ENCODE measurements at places on chromosomes 7 and 10.

GRCh38 chr10:14742815-14743214, 31.9 kb downstream of the FAM107B start:
- no peak for DNase-seq

DNA sequence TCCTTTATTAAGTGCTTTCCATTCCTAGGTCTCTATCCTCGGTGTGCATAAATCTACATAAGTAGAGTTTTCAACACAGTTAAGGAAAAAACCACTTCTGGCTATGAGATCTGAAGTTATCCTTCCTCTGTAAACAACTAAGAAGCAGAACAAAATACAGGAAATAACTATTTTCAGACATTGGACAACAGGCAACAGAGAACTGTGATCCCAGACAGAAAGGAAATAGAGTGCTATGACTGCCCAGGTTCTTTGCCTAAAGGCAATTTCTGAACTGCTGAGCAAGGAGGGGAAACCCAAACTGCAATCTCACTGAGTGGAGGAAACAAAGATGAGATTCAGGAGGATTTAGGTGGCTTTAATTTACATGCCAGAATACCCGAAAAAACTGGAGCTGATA, 285.4 kb downstream of the SNX13 start:
- DNase-seq, result no peak

- DNase-seq, result no peak
Observed at GRCh38 chr7:22386865-22387264, 29.9 kb upstream of the RAPGEF5 start.

- no peak for DNase-seq
Observed at GRCh38 chr7:21103426-21104123, 316.9 kb upstream of the SP8 start.

GRCh38 chr7:32564542-32564941, 69.3 kb downstream of the AVL9 start:
- no peak for DNase-seq

DNA sequence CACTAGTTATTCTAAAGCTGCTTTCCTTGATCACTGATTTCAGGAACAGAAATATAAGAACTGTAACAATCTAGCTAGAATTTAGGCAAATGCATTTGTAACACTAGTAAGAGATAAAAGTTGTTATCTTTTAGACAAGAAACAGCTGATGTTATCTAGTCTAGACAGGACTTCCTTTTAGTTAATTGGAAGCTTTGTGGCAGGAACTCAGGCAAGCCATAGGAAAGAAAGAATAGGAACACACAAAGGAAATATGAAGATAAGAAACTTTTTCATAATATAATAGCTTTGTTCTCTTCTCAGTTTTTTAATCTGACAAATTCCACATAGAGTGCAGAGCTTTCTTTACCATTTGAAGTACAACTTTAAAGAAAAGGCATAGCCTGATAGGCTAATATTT, 59.0 kb upstream of the AGR3 start:
- DNase-seq, result no peak

DNA sequence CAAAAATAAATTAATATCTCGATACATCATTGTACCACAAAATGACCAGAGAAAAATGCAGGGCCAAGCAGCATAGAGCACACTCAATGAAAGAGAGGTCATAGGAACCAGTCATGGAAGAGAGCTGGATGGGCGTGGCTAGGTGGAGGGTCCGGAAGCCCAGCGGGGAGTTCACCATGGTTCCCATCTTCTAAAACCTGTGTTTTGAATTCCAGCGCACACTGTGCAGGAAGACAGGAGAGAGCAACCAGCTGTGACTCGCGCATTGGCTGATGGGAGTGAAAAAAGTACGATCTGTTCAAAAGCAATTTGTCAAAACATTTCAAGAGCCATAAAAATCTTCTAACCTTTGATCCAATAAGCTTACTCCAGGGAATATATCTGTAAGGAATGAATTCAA, 125.2 kb upstream of the NANOS1 start:
- no peak for DNase-seq

DNA sequence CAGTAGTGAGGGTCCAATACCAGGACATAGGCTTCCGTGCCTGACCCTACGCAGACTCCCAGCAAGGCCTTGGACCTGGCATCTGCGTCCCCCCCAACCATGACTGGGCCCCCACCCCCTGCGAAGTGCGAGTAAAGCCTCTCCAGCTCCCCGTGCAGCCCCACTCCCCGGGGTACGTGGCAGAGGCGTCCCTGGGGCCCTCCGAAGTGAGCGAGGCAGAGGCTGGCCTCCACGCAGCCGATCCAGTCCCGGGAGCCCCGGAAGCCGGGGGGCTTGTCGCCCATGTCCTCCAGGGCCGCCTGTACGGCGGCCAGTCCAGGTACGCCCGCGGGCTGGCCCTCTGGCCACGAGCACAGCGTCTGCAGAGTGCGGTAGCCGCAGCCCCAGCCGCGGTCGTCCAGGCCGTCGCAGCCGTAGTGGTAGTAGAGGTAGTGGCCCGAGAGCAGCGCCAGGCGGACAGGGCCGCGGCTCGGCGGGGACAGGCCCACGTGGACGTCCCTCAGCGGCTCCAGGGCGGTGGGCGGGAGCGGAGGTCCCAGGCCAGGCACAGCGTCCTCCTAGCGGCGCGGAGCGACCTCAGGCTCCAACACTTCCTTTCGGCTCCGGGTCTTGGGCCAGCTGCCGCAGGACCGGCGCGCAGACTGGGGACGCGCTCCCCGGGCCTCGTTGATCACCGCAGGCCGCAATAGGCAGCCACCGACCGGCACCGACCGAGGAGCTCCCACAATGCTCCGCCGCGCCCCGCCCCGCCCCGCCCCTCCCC, at the start of gene UFSP1:
Gene UFSP1 (minus strand): TSS at position 728 of the 763 bp plus-strand sequence. CDS start 444 bp downstream, at position 284.
- no peak for DNase-seq

DNA sequence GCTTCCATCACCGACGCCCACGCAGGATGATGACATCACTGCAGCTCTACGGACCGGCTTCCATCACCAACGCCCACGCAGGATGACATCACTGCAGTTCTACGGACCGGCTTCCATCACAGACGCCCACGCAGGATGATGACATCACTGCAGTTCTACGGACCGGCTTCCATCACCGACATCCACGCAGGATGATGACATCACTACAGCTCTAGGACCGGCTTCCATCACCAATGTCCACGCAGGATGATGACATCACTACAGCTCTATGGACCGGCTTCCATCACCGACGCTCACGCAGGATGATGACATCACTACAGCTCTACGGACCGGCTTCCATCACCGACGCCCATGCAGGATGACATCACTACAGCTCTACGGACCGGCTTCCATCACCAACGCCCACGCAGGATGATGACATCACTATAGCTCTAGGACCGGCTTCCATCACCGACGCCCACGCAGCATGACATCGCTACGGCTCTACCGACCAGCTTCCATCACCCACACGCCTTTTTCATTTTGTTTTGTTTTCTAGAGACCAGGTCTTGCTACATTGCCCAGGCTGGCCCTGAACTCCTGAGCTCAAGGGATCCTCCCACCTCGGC, 29.5 kb downstream of the GPER1 start:
- no peak for DNase-seq

DNA sequence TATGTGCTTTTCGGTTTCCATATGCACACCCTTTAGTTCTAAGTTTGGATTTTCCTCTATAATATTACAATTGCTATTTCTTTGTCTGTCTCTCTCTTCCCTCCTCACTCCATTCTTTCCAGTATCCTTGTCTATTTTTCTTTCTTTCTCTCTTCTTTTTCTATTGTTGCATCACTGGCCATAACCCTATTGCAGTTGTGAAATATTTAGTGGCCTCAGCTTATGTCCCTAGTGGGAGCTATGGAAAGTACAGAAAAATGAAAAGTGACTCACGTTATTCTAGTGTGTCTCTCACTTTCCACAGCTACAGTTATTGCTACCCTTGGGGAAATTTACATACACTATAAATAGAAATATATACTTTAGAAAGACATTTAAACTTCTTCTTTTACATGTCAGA, 59.1 kb downstream of the CNTNAP2 start:
- DNase-seq, result no peak

- no peak for DNase-seq
Observed at GRCh38 chr10:117398029-117398428, 22.8 kb upstream of the PDZD8 start.

DNA sequence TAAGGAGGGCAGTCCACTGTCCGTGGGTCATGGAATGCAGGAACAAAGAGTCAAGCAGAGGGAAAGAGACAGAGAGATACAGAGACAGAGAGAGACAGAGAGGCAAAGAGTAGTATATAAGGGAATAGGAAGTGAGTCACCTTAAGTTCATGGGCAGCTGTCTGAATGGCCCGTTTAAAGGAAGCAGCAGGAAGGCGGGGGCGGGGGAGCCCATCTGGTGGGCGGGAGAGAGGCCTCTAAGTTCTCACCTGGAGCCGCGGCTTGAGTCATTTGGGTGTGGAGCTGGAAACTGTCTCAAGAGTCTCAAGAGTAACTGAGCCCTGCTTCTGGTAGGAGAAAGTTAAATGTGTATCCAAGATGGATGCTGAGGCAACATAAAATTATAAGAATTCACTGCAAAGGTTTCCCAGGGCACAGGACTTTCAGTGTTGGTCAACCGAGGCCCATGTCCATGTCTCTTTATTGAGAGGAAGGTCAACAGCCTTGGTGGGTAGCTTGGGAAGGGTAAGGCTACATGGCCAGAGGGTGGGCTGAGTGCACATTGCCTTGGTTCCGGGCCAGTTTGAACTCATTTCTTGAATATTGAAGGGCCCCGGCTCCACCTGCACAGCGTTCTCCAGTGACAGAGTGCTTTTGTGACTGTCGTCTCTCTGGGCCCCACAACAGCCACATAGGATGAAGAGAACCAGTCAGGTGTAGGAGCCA, 85.5 kb upstream of the CACUL1 start:
- no peak for DNase-seq

DNA sequence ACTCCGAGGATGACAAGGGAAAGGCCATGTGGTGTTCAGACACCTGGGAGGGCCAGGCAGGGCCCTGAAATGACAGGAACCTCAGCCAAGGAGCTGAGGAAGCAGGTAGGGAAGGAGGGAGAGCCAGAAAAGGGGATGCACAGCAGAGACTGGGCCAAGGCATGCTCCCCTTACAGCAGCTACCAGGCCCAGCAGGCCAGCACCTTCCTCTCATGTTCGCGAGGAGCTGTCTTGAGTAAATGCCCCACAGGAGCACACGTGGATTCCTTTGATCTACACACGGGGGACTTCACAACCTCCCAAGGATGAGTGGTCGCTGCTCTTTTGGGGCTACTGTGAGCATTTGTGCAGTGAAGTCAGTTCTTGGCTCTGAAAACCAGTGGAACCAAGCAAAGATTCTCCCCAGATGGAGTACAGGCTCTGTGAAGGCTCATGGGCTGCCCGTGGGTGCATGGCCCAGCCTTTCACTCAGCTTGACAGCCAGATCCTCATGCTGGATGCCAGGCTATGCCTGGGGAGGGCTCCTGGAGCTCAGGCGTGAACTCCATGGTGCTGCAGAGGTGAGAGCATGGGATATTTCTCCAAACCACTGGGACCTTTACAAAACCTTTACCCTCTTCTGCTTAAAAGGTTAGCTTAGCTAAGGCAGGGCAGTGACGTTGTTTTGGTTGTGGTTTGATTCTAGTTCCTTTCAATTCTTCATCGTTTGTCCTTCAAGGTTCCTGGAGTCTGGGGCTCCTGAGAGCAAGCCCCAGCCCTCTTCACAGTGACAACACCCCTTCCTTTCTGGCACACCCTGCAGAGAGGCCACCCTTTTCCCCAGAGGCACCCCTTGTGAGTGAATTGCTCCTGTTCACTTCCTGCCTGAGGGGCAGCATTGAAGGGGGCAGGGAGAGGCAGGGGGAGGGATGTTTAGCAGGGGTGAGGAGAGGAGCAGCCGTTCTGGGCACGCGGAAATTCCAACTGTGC, 74.2 kb upstream of the ZPBP start:
- no peak for DNase-seq

DNA sequence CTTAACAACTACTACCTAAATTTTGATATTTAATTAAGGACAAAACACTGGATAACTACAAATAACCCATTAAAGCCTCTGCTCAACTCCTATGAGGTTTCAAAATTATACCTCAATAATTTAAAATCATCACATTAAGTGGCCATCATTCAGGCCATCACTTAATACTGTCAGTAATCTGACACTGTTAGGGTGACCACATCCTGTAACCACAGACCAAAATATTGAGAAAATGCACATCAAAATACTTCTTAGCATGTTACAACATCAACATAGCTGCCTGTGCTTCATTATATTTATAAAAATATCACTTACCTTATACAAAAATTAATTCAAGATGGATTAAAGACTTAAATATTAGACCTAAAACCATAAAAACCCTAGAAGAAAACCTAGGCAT, 23.3 kb downstream of the SEM1 start:
- no peak for DNase-seq

DNA sequence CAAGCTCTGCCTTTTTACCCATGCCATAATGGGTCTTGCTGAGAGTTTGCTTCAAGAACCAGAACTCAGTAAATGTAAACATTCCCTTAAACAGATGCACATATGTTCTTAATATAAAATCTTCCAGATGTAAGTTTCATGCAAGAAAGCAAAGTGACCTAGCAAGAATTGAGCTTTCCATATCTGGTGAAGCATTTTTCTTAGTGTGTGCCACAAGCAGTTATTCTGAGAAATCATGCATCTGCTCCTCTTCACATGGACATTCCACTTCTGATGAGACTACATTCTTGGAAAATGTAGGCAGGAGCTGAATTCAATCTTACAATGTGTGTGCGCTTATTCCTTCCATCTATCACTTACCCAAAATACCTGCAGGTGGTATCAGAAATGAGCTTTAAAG, 227.8 kb upstream of the LRRTM3 start:
- DNase-seq, result no peak

- no peak for DNase-seq
Observed at GRCh38 chr7:129607471-129608120, 3.9 kb upstream of the NRF1 start.

GRCh38 chr7:140404565-140405065, 757 bp downstream of the RAB19 start:
- DNase-seq, result no peak

DNA sequence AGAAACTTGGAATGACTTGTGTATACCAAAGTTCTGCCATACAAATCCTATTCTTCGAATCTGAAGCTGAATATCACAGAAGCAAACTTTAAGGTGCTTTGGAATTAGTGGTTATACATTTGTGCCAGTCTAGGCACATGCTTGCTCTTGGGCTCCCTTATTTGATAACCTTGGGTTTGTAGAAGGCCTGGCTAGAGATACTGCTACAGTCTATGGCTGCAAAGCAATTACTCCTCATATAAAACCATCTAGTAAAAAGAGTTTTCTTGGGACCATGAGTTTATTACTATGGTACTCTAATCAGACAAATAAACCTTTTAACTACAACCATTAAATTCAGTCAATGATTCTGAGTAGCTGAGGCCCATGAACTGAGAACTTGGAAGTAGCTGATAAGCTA, 92.5 kb upstream of the SLC13A1 start:
- DNase-seq, result no peak

DNA sequence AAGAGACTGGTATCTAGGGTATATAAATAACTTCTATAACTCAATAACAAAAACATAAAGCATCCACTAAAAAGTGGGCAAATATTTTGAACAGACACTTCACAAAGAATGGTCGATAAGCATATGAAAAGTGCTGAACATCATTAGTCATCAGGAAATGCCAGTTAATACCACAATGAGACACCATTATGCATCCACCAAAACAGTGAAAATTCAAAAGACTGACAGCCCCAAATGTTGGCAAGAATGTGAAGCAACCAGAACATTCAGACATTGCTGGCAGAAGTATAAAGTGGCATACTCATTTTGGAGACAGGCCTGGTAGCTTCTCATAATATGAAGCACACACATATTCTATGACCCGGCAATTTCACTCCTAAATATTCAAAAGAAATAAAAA, 26.5 kb upstream of the GSAP start:
- DNase-seq, result no peak

GRCh38 chr7:123650595-123650994, 5.1 kb upstream of the LMOD2 start:
- DNase-seq, result no peak

GRCh38 chr7:33530664-33531063, 374.7 kb upstream of the BMPER start:
- no peak for DNase-seq
